Stimulated activated CD8-positive, alpha-beta memory T cell treated with anti-CD3 and anti-CD28 coated beads, Interleukin-15, amount 100 ng/mL, for 4 hours (primary cell): ENCODE measurements at places on chromosomes 13 and 19.

GRCh38 chr13:63403733-63404132 is 1988.1 kb upstream of the PCDH20 start:
- DNase-seq = no peak

DNA sequence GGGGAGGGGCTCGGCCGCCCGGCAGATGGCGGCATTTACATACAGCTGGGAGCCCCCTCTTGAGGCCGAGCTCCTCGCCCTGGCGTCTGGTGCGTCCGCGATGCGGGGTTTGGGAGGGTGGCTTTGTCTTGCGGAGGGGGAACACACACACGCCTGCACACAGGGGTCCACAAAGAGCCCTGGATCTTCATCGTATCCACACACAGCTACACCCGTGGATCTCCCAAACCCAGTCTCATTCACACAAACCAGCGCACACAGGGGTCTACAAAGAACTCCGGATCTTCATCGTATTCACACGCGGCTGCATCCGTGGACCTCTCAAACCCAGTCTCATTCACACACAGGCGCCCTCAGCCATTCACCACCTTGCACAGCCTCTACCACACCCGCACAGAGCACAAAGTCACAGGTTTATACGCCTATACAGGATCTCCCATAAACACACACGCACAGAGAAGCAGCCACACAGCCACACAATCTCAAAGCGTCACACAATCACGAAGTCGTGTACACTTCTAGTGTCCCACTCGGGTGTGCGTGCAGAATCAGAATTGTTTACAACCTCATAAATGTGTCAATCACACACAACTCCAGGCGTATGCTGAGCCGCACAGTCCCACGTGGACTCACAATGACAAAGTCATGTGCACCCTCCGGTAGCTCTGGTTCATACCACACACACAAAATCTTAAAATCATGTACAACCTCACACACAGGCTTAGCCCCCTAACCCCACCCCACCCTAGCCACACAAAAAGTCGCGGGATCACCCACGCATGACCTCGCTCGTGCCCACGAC is 550 bp upstream of the DLL3 start:
- no peak for DNase-seq

DNA sequence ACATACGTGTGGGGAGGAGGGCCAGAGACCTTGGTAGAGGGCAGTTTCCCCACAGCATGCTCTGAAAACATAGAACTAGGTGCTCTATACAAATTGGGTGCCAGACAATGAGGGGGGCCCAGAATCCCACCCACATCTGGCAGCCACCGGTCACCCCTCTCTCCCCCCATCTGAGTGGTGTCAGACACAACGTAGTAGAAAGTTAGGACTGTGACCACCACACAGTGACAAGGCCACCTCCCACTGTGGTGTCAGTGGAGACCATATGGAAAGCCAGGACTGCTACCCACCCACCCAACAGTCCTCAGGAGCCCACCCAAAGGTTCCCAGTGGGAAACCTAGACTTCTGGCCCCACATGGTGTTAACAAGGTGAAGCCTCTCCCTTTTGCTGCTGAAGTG is 2.1 kb upstream of the ATP4B start:
- no peak for DNase-seq

GRCh38 chr13:77093735-77094134 is 66.8 kb upstream of the FBXL3 start:
- no peak for DNase-seq
